NCI-H446 (cell line): ENCODE measurements at places on chromosomes 3 and 15.
A peak's percentile ranks its signal among the peaks of the same experiment; 100 is the strongest.

GRCh38 chr15:101660005-101660404 is 7.8 kb upstream of the TM2D3 start:
- no peak for DNase-seq

GRCh38 chr3:139455855-139456254 is 20.5 kb downstream of the RBP2 start:
- DNase-seq, result no peak

GRCh38 chr3:126208606-126209256 is 28.3 kb upstream of the ALDH1L1 start:
- peak; percentile 14 for DNase-seq

GRCh38 chr3:20245781-20246180 is 59.8 kb upstream of the SGO1 start:
- no peak for DNase-seq

GRCh38 chr3:299590-300301 is 103.2 kb downstream of the CHL1 start:
- DNase-seq, result no peak
